ENCODE measurements at places on chromosomes 3 and 15.

DNA sequence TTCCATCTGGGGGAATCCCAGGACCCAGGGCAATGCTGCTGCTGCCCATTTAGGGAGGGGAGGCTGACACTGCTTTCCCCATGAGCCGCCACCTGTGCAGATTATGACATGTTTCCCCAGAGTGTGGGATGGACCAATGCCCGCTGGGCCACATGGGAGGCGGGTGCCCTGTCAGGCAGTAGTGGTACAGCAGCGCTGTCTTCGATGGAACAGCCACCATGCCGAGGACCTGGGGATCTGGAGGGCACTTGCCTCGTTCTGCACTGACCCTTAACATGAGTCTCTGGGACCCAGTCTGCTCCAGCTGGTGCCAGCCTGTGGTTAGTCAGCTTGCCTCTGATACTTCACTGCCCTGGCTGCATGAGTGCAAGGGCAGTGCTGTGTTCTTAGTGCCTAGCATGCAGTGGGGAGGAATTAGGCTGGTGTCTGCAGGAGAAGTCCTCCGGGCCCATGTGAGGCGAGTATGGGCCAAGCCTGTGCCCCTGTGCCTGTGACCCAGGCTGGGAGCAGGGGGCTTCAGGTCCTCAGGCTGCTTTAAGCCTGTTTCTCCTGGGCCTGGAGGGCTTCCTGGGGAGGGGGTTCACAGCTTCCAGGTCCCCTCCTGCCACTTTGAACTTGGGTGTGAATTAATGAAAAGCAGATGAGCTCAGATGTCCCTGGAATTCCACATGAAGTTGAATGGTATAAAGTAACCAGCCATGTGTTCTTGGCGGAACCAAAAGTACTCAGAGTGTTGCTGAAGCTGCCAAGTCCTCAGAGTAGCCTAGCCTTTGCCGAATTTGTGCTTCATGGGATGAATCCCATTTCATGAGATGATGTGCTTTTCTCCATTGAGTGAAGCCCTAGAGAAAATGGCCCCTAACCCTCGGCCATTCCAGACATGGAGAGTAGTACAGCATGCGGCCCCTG lies 22.9 kb downstream of the KLF13 start:
- DNase-seq = no peak

DNA sequence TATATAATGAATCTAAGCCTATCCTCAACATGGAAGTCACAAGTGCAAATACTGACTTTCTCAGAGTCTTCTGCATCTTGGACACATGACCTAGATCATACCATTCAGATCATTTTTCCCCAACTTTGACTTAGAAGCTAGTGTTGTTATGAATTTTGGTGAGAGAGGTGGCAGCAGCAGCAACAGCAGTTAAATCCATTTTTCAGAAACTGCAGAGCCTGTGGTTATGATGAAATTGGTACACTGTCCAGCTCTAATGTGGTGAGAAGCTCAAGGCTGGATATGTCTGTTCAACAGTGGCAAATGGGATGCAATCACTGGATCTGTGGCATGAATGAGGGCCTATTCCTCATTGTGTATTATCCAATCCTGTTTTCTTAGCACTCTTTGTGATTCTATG lies 290.1 kb upstream of the SATB1 start:
- no peak for DNase-seq

DNA sequence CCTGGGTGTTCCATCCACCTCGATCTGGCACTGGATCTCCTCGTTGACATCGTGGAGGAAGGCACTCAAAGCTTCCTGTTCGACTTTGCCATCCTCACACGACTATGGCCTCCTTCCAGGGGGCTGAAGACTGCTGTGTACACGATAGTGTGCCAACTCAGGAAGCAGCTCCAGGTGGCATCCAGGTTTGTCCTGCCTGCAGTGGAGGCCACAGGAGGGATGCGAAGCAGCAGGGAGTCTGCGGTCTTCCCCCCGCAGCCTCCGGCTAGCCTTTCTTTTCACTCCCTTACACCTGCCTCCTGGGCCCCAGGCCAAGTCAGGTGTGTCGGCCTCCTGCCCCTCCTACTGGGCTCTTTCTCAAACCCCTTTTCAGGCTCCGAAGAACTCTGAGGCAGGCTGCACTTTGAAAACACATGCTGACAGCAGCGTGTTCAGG lies 32.2 kb downstream of the SYNM start:
- DNase-seq = no peak

DNA sequence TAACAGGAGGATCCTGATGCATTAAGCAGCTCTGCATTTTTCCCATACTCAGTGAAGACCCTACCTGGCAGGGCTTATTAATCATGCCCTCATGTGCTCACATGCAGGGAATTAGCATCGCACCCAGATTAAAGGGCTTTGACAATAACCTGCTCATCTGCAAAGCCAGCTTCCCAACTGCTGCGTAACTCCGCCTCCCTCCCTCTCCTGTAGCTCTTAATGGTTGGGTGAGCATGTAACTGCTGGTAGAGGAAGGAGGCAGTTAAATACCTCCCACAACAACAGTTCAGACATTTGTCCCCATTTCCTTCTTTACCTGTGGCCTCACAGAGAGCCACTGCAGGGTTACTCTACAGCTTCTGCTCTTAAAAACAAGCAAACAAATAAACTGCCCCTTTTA lies 203.6 kb upstream of the WNT5A start:
- no peak for DNase-seq

DNA sequence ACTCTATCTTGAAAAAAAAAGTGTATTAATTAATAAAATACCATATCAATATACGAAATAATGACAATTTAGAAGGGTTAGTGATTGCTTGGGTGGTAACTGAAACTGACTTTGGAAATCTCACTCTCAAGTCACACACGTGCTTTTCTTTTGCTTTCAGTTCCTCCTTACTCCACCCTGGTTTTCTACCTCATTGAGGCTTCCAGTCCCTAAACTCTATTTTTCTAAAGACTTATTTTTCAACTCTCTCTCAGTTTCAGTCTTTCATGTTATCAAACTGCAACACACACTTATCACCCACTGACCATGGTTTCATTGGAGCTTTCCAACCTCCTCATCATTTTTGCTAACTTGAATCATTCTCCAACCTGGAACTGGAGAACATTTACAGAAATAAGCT lies 23.5 kb downstream of the IL12A start:
- DNase-seq = no peak
